Activated T-cell treated with anti-CD3 and anti-CD28 coated beads, Interleukin-2, amount 50 U/mL, for 72 hours (primary cell): ENCODE measurements at places on chromosomes 1 and 21.

DNA sequence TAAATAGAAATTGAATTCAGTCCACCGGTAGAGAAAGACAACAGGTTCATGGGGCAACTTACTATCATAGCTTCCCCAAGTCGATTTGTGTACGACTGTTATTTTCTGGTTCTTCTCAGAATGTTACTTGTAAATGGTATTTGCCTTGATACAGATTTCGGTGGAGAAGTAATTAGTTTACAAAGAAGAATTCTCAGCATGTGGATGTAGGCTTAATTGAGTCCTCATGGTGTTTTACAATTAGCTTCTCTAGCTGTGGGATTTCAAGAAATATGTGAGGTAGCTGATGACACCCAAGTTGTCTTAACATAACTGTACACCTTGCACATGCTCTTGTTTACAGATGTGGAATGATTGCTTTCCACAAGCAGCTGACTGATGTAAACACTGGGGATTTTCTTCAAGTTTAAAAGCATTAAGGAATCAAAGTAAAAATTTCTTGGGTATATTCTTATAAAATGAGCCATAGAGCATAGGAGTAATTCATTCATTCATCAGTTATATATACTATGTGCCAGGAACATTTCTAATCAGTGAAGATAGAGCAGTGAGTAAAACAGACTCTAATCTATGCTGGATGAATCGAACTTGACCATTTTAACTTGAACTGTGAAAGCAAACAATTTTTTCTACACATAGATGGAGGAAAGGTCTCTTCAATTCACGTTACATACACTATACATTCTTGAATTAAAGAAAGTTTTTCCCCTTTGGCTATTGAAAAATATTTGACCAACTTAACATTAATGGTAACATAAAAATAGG is 1.4 kb downstream of the MACO1 start:
- DNase-seq, result no peak

DNA sequence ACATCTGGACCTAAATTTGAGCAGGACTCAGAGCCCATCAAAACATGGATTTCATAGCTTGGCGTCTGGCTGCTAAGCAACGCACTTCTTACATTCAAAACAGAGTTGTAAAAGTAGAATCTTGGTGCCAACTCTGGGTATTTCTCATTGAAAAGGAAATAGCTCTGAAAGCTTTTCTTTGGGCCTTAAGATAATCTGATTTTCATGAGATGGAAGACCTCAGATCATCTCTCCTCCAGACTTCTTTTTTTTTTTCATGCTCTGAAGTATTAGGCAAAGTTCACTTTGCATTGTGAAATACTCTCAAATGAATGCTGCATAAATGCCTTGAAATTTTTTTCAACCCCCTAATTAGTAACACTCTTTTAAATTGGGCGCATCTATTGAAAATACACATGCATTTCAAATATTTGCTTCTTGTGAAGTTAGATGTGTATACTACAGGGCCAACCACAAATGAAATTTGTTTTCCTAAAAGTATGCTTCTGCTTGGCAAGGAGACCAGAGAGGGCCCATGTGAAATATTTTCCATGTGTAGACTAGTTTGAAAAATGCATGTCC is 4.2 kb downstream of the ADAMTS5 start:
- no peak for DNase-seq

DNA sequence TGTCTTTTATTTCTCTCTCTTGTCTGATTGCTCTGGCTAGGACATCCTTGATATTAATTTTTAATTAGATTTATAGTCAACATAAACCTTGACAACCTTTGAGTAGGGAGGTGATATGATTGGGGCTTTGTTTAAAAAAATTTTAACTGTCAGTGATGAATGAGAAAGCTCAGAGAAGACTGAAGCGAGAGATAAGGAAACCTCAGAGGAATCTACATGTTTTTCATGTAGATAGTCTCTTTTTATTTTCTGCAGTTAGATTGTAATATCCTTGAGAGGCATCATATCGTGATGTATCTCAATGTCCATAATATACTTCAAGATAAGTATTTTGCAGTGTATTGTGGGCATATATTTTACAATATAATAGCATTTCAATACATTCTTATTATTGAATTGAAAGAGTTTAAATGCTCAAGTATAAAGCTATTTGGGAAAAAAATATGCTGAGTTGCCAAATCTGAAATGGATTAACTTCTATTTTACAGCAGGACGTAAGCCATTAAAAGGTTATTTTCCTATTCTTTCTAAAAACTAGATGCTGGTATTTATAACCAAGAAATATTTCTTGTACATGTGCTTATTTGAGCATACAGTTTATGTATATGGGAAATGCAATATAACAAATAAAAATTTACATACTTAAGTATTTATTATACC is 802.4 kb upstream of the ADGRL4 start:
- DNase-seq, result no peak

- no peak for DNase-seq
Measured at GRCh38 chr1:119795261-119796200, 15.7 kb downstream of the REG4 start.

DNA sequence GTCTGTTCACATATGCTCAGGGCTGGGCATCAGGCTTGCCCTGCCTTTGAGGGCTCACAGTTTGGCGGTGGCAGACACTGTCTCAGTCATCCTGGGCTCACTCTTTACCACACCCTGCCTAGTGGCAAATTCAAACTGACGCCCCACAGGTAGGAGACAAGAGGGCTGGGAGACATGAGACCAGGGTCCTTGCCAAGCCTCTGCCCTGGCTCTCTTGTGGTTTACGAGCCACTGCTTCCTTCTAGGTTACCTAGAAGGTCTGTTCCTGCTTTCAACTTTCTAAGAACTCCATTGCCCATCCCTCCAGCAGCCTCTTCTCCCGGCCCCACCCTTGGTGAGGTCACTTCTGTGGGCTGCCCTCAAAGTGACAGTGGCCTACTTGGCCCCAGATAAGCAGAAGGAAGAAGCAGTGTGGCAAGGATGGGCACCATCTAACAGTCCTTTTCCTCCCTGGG is 10.5 kb downstream of the KIF21B start:
- no peak for DNase-seq

DNA sequence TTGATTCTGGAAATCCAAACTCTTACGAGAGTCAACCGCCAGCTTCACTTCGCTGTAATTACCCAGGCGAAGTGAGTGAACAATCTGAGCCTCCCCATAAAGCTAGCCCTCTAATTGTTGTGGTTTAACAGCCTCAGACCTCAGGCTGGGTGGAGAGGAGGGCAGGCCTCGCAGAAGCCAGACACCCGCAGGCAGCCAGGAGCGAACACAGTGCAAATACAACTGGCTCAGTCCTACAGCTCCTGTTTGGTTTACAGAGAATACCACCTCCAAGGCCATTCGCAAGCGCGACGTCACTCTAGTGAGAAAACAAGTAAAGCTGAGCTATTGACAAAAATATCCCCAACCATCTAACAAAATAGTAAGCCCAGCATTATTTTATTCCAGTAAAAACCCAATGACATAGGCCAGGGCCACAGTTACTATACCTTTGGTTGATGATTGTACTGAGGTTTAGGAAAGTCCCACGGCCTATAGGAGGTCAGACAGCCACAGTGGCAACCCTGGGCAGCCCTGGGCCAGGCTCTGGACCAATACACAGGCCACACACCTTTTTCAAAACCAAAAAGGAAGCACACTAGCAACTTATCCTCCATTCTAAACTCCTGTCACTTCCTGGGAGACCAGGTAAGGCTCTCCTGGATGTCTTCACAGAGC is 163.3 kb downstream of the ETS2 start:
- DNase-seq, result no peak

GRCh38 chr1:202179828-202180750 is 13.5 kb upstream of the LGR6 start:
- no peak for DNase-seq

- no peak for DNase-seq
Measured at GRCh38 chr1:167276969-167277368, 56.3 kb downstream of the POU2F1 start.

GRCh38 chr1:91582431-91582921 is 81.8 kb downstream of the CDC7 start:
- no peak for DNase-seq

- no peak for DNase-seq
Measured at GRCh38 chr21:25568246-25568645, 39.0 kb downstream of the MRPL39 start.

- no peak for DNase-seq
Measured at GRCh38 chr1:182925661-182926060, 27.3 kb downstream of the SHCBP1L start.

GRCh38 chr21:25986928-25987327 is 183.6 kb downstream of the APP start:
- DNase-seq, result no peak

DNA sequence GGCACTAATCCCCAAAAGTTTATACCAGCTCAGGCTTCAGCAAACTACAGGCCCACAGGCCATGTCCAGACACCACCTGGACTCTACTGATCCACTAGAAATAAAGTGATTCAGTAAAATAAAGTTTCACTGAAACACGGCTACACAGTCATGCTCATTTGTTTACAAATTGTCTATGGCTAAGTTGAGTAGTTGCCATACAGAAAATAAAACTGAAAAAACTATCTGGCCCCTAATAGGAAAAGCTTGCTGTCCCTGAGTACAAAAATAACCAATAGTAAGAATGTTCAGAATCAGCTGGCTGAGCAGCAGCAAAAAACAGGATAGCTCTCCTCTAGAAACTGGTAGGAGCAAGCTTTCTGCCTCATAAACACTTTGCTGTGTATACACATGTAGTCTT is 221.5 kb downstream of the RERE start:
- no peak for DNase-seq

- no peak for DNase-seq
Measured at GRCh38 chr1:23727362-23727811, 15.9 kb upstream of the ELOA start.

GRCh38 chr1:43648221-43648847 is 1.6 kb upstream of the KDM4A start:
- DNase-seq, result no peak

DNA sequence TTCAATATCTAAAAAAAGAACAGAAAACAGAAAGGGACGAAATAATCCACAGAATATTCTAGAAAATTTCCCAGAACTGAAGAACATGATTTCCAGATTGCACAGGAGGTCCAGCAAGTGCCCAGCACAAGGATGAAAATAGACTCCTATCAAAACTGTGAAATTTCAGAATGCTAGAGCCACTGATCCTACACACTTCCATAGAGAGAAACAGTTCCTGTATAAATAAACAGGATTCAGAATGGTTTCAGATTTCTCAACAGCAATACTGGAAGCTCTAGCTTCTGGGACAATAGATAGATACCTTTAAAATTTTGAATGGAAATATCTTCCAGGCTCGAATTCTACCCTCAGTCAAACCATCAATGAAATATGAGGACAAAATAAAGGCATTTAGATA is 4.6 kb downstream of the TARBP1 start:
- no peak for DNase-seq

GRCh38 chr1:36761113-36761512 is 273.2 kb downstream of the GRIK3 start:
- DNase-seq, result no peak

DNA sequence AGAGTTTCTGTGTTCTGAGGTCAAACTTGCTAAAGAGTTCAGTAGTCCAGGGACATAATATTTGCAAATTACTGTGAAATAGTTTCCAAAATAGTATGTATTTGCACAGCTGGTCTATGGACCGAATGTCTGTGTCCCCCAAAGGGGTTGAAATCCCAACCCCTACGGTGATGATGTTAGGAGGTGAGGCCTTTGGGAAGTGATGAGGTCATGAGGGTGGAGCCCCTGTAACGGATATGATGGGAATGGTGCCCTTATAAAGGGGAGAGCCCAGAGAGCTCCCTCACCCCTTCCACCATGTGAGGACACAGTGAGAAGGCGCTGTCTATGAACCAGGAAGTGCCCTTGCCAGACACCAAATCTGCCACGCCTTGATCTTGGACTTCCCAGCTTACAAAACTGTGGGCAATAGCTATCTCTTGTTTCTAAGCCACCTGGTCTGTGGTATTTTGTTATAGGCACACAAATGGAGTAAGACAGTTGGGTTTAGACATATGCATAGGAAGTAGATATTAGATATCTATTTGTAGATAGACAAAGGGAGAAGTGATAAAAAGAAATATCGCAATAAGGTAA is 21.7 kb downstream of the RNF187 start:
- no peak for DNase-seq

- no peak for DNase-seq
Measured at GRCh38 chr1:235441159-235441685, 63.0 kb downstream of the B3GALNT2 start.
